ENCODE measurements at places on chromosomes 5 and 9.

DNA sequence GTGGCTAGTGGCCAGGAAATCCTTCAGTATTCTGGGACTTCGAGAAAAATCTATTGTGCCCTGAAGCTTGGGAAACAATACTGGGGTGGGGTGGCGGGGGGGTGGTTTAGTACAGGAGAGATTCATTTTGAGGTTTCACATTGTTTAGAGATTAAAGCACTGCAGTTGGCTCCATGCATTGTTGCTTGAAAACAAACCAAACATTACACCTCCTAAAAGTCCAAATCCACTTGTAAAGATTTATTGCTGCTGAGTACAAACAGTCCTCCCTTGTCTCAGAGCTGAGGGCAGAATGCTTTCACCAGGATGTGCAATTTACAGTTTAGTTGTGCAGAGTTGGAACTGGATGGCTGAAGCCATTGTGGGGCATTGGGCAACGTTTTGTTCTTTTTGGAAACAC is 49.4 kb downstream of the GGTA1 start:
- no peak for DNase-seq

DNA sequence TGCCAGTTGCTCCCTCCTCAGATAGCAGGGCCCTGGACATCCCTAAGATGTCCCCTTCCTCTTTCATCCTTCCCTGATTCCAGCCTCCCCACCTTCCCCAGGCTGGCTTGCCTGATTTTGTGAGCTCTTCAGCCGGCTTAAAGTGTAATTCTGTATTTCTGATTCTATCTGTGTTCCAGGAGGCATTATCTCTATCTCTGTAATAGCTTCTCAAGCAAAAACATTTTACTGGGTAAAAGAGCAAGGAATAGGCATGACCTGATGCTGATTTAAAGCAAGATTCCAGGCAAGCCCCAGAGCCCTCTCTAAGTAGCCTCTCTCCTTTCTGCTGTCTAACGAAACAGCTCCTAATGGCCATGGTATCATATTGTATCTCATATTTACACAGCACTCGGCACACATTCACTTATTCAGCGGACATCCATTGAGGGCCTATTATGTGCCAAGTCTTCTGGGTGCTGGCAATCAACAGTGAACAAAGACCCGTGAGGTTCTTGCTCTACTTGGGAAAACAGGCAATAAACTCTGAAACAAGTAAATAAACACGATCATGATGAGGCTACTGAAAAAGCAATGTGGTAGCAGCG is 100.9 kb upstream of the MSX2 start:
- DNase-seq: no peak

GRCh38 chr9:32292611-32293010 is 91.8 kb upstream of the ACO1 start:
- no peak for DNase-seq

GRCh38 chr5:59620535-59621212 is 272.9 kb downstream of the PDE4D start:
- peak; percentile 29 for DNase-seq

- peak; percentile 74 for DNase-seq
Observed at GRCh38 chr5:32182463-32183063, 8.4 kb upstream of the GOLPH3 start.

DNA sequence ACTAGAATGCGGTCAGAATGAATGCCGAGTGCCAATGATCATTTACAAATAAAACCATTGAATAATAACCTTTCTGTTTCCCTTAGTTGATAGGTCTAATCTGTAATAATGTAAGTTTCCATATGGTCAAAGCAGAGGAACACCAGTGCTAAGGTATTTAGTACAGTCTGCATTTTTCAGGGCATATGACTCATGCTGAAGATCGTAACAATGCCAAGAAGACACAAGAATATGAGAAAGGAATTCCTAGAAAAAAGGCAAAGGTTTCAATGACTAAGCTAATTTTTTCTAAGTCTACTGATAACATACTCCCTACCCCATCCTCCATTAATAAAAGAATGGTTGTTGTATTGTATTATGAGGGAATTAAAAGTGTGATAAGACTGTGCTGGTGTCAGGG is 2.8 kb downstream of the OR1L8 start:
- DNase-seq: no peak

DNA sequence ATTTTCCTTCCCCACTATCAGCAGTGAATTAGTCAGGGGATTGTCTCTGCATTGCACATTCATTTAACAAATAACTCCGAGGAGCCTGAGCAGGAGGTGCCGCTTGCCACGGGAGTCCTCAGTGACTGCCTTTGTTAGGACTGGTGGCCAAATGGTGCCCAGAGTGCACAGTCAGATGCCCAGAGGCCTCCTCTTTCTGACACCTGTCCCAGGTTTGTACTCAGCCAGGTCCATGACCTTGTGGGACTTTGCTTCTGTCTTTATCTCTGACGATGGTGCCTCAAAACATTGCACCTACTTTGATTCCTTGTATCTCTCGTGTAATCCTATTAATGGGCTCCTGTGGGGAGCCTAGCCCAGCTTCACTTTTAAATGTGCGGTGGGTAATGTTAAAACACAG is 4.3 kb downstream of the SRD5A1 start:
- no peak for DNase-seq

DNA sequence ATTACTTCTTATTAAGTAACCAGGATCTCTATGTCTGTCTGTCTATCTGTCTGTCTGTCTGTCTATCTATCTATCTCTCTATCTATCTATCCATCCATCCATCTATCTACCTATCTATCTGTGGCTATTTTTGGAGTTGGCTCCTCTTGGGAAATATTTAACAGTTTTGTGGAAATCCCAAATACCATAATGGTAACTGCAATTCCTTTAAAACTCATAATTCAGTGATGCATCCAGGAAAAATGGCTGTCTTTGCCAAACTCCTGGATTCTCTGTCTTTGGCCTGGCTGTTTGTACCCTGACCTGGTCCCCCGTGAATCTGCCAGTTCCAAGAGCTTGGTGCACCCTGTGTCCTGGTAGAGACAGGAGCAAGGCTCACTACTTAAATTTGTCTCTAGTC is 197.0 kb downstream of the PCSK1 start:
- no peak for DNase-seq

GRCh38 chr5:94744906-94745305 is 126.4 kb downstream of the SLF1 start:
- DNase-seq: no peak

DNA sequence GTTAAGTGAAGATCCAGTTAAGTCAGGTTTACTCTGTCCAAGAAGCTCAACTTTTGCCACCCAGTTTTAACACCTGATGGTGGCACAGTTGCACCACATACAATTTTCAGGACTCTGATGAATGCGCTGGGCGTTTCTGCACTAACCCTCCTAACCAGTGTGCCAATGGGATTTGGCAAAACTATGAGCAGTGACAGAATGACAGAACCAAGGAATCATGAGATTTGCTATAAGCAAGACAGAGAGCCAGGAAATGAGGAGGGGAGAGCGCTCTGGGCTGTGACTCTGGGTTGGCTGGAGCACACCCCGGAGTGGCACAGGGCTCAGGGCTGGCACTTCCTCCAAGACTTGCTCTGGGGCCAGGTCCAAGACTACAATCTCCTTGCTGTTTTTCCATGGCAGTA is 84.1 kb downstream of the SH3PXD2B start:
- no peak for DNase-seq

GRCh38 chr5:102153003-102153759 is 142.9 kb downstream of the SLCO4C1 start:
- DNase-seq: peak; percentile 65

GRCh38 chr9:83430681-83431080 is 107.5 kb downstream of the FRMD3 start:
- DNase-seq: no peak

DNA sequence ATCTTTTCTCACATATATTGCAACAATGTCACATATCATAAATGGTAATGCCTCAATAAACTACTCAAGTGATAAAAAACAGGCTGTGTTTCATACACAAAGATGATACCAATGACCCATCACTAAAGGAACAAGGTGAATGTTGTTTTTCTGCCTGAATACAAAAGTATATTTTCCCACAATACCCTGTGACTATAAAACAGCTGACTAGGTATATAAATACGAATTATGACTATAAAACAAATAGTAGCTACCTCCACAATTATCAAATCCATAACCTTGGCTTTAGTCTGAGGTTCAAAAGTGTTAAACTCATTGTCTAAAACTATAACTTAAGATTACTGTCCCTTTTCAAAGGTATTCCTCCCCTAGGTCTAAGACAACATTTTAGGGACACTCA is 58.7 kb downstream of the MPDZ start:
- DNase-seq: no peak

- DNase-seq: no peak
Observed at GRCh38 chr5:167513381-167513780, 778.1 kb upstream of the WWC1 start.

DNA sequence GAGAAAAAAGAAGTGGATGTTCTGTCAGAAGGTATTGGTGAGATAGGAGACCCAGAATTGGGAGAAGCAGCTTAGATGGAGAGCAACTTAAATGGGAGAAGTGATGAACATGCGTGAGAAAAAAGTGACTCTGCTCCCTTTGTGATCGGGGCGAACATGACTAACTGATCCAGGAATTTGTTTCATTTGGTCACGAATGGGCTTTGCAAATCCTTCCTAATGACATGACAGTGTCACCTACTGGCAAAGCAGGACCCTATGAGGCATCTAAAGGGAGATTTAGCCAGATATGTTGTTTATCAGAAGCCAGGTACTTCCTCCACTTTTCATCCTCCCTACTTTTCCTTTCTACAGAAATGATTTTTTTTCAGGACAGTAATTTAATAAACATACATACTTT is 787.4 kb upstream of the RGMB start:
- DNase-seq: no peak

GRCh38 chr9:82354279-82354659 is 365.7 kb downstream of the SPATA31D1 start:
- DNase-seq: no peak

DNA sequence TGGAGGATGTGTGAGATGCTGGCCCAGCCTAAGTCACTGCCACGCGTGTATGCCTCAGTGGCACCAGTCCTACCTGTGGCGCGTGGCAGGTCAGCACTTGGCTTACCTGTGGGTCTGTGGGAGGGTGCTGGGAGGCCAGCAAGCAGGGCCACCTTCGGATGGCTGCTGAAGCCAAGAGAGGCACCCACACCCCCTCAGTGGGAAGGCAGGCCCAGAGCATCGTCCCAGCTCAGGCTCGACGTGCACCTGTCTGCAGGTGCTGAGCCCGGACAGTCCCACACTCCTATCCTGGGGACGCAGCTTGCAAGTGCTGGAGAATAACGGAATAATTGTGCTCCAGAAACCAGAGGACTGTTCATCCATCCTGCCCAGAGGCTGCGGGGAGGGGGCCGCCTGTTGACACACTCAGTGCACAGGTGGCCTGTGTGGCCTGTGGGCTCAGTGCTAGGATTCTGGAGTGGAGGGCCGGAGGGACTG is 24.0 kb downstream of the NKD2 start:
- DNase-seq: no peak

GRCh38 chr9:93582115-93582514 is 5.7 kb downstream of the PHF2 start:
- no peak for DNase-seq

DNA sequence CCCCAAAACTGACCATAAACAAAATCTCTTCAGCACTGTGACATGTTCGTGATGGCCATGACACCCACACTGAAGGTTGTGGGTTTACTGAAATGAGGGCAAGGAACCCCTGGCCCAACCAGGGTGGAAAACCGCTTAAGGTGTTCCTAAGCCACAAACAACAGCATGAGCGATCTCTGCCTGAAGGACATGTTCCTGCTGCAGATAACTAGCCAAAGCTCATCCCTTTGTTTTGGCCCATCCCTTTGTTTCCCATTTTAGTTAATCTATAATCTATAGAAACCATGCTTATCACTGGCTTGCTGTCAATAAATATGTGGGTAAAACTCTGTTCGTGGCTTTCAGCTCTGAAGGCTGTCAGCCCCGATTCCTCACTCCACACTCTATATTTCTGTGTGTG is 21.8 kb upstream of the TUT7 start:
- no peak for DNase-seq

DNA sequence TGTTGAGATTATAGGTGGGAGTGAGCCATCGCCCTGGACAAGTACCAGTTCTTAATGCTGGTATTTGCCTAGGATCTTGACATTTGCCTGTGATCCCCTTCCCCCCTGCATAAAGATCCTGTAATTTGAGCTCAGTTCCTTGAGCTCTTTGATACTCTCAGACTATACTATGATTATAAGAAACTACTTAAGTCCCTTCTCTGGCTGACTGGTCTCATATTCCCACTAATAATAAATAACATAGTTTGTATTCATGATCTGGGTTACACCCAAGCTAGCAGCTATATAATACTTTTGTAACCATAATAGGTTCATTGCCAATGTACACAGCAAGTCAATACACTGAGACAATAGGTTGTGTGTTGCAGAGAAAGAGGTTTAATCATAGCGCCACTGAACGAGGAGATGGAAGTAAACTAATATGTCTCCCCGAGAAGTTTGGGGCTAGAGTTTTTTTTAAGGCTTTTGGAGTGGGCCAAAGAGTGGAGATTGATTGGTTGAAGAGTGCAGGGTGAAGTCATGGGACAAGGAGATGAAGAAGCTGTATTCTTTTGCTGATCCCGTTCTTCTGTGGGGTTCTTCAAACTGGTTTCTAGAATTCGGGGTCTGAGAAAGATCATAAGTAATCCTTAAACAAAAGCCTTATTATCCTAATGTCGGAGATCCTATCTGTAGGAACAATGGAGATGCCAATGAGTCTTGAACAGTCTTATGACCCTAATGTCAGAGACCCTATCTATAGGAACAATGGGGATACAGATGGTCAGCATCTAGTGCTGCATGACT is 20.7 kb upstream of the SHOC1 start:
- DNase-seq: no peak

DNA sequence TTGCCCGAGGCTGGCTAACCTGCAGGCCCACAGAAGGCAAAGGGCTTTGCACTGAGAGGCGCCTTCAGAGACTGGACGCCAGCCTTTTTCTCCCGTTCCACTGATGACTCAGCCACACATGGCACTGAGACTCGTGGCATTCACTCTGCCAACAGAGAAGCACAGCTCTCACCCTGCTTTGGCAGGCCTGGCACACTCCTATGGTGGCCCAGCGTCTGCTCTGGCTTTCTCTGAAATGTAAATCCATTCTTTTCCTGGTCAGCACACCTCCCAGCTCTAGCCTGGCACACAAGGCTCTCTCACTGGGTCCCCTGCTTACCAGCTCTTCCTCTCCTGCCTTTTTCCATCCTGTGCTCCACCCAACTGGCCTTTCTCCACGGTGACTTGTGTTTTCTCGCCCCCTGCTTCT is 5.9 kb upstream of the MELK start:
- DNase-seq: no peak

DNA sequence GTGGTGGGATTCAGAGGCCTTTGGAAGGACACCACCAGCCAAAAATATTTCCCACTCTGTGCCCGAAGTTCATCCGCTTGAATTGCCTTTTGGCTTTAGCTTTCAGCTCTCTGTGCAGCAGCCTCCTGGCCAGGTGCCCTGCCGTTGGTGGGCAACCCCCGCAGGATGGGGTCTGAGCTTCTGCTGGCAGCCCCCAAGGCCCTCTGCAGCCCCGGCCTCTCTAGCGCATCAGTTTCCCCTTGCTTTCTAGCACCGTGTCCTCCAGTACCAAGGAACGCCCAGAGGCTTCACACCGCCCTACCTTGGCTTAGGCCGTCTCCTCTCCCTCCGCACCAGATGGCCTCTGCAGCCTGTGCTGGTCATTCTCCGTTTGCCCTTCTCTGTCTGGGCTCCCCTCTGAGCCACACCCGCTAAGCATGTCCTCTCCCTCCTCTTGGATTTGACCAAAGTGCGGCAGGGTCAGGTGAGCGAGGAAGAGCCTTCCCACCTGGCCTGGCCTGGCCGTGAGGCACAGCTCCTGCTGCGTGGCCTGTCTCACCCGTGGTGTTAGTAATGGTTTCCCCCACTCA is 4.2 kb upstream of the TSC1 start:
- no peak for DNase-seq

GRCh38 chr9:122107291-122107805 is 14.2 kb upstream of the TTLL11 start:
- DNase-seq: no peak

- no peak for DNase-seq
Observed at GRCh38 chr5:99176186-99176585, 247.4 kb upstream of the CHD1 start.

Data from KBM-7 (cell line).